Astrocyte of the spinal cord (primary cell): ENCODE measurements at places on chromosomes 13 and 19.

DNA sequence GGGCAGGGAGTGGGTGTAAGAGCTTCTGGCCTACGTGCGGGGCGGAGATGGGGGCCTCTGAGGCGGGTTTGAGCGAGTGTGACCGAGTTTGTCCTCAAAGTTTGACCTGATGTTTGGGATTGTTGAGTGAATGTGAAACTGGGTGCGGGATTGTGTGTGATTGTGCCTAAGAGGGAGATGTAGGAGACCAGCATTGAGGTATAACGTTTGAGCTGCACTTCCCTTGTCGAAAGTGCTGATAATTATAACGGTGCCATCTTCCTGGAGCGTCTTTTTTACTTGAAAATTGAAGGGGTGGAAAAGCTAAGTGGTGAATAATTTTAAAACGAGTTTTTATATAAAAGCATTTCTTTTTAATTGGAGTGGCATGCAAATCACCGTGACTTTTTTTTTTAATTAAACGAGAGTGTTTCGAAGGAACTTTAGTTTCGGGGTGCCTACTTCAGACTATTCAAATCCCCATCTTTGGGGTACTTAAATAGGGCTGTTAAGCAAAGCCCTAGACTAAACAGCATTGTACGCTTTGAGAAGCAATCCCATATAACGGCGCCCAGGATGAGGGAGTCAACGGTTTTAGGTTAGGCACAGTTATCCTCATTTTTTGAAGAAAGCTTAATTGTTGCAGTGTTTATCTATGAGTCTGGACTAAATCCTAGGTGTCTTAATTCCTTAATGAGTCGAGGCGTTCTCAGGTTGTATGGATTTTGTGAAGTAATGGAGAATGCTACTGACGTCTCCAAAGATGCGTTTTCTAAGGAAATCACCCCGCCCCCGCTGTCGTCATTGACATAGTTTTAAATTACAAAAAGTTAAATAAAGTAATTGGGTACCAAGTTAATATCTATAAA, 594 bp downstream of the ZNF146 start:
- peak; percentile 60 for DNase-seq

DNA sequence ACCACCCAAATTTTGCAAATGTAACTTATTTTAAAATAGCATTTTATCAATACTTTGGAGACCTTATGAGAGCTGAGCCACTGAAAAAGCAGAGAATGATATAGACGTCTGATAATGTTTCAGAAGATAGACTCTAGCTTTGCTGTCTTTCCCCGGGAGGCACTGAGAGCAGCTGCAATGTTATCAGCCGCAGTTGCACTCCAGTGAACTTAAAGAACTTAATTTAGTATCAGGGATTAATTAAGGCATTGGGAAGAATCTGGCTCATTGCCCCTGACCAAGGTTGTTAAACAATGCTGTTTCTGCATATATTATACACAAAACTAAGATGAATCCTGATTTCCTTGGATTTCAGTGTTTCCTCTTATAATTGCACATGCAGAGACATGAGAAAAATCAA, 75.7 kb upstream of the SGCG start:
- DNase-seq, result no peak

DNA sequence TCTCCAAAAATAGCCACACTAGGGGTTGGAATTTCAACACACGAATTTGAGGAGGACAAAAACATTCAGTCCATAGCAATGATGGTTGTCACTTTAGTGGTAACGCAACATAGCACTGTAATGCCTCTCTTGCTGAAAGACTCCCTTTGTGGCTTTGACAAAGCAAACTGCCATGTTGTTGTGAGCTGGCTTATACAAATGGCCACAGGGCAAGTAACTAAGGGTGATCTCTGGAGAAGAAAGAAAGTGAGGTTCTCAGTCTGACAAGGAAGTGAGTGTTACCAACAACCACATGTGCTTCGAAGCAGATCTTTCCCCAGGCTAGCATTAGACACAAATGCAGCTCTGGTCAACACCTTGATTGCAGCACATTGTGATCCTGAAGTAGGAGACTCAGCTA, 79.1 kb upstream of the PCDH17 start:
- no peak for DNase-seq

DNA sequence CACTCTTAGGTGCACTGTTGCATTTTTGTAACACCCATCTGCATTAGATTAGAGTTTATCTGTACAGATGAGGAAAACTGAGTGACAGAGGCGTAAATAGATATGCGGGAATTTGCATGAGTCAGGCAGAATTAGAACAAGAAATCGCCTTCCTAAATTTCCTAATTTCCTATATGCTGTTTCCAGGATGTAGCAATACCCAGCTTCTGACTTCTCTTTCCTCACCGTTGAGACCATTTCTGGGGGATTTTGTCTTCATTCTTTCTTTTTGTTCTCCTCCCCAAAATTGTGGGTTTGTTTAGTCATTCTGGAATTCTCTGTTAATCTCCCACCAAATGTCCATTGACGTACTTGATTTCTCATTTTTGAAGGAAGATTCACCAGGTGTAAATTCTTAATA, 10.6 kb upstream of the ZNF792 start:
- DNase-seq, result no peak

DNA sequence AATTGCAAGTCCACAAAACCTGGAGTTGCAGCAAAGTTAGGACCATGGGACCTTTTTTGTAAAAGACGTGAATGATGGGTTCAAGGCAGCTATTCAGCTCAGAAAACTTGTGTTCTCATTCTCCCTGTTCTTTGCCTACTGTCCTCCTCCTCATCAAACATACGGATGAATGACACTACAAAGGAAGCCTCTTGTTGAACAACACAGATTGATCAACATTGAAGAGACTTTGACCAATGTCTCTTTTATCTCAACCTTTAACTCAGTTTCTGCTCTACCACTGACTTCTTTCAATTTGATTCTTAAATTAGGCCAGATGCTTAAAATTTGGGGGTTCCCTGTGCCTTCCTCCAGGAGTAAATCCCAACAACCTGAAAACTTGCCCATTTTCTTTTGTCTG, 27.9 kb upstream of the KLF12 start:
- no peak for DNase-seq

DNA sequence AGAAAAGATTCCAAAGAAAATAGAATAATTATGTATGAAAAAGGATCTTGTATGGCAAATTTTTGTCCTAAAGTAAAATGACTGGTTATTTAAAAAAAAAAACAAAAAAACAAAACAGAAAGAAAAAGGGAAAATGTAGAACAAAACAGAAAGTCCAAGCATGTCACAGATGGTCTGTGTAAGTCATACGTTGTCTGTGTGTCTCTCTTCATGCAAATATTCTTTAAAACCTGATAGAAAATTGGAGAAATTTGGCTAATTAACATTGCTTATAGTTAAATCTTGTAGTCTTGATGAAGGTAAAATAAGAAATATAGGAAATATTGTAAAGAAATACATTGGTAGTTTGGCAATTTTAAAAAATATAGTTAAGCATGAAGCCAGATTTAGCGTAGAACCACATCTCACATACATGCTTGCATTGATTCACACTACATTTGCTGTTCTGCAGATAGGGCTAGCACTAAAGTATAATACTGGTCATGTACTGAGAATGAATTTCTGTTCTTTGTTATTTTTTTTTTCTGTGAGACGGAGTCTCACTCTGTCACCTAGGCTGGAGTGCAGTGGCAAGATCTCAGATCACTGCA, 58.4 kb downstream of the SPRYD7 start:
- DNase-seq, result peak; percentile 41

- DNase-seq, result peak; percentile 89
These were observed 15.2 kb upstream of the TLE6 start for GRCh38 chr19:2962018-2962670.

GRCh38 chr13:29859971-29860370, 9.6 kb upstream of the UBL3 start:
- DNase-seq, result peak; percentile 27

DNA sequence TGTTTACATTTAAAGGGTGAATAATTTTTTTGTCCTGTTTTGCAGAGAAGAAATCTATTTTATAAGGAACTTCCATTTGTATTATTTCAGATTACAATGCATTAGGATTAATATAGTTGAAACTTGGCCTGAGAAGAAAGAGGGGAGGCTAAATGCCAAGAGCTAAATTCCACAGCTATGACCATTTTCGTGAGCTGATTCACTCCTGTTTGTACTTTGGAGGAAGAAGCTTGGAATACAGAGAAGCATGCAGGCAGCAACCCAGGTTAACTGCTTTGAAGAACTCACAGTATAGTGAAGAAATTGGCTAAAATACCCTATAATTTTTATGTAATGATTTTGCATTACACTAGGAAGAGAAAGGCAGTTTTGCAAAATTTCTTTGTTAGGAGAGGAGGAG, 309.4 kb upstream of the KLF12 start:
- DNase-seq, result peak; percentile 89

GRCh38 chr13:112897956-112898620, 70.9 kb upstream of the MCF2L start:
- DNase-seq, result no peak

- no peak for DNase-seq
These were observed 32.2 kb upstream of the TM9SF2 start for GRCh38 chr13:99469041-99469440.

DNA sequence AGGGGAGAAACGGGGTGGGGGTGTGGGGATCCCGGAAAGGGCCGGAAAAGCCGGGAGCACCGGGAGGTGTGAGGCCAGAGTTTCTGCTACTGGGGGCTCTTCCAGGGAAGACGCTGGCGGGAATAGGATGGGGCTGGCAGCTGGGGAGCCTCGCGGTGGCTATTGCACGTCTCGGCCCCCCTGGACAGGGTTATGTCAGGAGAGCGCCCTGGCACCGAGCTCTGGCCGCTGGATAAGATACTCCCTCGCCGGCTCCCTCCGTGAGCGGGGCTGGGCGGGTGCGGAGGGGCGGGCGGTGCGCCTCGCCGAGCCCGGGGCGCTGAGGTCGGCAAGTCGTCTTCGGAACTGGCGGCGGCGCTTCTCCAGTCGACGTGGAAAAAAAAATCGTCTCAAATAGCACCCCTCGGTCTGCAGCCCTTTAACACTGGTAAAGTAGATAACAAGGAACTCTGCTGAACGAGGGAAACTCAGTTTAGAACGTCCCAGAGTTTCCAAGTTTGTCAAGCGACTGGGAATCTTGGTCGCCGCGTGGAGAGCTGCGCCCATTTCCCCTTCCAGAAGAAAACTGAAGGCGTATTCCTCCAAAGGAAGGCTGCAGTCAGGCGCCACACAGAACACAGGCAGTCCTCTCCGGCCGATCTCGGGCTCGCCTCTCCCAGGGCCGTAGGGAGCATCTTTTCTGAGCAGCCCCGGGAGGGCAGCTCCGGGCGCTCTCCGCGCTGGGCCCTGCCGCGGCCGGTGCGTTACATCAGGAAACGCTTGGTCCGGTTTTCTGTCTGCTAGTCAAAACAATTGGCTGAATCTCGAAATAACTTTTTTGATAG, 115.1 kb downstream of the KCNRG start:
- peak; percentile 54 for DNase-seq

DNA sequence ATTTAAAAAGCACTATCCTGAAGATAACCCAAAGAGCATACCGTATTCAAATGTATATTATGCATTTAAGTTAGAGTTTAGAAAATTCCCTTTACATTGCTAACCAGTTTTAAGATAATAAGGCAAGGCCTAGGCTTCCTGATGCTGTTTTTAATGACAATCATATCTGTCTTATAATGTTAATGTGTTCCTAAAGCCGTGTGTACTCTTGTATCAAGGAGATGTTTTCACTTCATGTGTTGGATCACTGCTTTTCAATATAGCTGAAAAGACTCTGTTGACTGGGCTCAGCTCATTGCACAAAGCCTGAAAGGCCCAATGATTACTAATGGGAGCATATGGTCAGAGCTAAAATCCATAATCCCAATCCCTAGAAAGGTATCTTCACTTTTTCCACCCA, 81.6 kb downstream of the DACH1 start:
- no peak for DNase-seq

- DNase-seq, result no peak
These were observed 15.3 kb upstream of the B3GLCT start for GRCh38 chr13:31184451-31184850.

DNA sequence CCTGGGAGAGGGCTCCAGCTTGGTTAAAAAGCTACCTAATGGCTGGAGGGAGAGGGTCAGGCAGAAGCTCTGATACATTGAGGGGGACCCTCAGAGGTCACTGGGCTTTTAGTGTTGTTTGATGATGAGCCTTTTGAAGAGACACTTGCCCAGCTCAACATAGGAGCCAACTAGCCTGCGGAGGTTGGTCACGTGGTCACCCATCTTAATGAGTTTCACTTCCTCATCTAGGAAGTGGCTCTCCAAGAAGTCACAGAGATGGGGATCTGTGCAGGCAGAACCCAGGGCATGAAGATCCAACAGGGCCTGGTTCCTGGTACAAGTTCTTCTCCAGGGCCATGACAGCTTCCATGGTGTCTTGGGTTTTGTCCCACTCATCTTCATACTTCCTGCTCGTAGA, 33.4 kb downstream of the IPO5 start:
- no peak for DNase-seq

DNA sequence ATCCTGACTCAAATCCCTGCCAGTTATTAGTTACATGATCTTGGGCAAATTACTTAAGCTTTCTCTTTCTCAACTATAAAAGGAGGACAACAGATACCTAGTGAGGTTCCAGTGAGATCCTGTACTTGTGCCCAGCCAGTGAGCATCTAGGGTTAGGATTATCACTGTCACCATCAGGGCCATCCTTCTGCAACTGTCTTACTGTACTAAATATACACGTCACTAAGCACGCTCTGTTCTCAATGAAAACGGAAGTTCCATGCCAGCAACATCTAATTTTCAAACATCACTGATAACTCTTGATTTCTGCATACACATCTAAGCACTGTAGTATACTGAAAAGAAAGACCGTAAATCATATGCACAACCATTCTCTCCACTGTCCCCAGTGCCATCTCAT, 70.0 kb downstream of the FOXO1 start:
- no peak for DNase-seq

DNA sequence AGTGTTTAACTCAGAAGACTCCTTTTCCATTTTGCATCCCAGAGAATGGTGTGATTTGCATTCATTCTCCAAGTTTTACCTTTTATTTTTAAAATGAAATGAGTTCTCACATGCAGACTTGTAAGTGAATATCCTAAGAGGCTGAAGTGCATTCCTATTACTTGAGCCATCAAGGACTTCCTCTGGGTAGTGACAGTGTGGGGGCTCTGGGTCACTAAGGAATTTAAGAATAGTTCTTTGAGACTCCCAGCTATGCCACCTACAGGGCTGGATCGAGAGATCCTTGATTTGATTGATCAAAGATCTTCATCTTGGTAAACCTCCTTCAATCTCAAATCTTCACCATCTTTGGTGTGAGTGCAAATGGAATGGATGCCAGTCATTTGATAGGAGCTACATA, 36.3 kb upstream of the SLC10A2 start:
- DNase-seq, result no peak

DNA sequence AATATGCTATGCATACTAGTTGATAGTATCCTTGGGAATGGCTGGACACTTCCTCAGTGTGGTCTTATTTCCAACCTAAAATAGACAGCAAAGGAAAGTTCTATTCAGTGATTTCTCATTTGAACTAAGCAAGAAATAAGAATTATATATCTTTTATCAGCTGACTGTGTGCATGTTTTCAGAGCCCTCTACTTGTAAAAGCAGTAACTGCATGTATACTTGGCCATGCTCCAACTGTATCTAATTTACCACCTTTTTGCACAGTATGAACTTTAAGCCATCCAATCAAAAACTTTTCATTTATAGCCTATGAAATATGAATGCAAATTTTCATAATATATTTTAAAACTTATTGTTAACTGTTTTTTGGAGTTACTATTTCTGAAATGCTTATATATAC, 136.4 kb upstream of the PCDH9 start:
- peak; percentile 29 for DNase-seq
